ENCODE measurements at places on chromosomes 6 and 20.

- no peak for DNase-seq
Observed at GRCh38 chr6:166223079-166223478, 55.4 kb upstream of the TBXT start.

- peak; percentile 44 for DNase-seq
Observed at GRCh38 chr6:29696147-29697125, 15.5 kb upstream of the ZFP57 start.

DNA sequence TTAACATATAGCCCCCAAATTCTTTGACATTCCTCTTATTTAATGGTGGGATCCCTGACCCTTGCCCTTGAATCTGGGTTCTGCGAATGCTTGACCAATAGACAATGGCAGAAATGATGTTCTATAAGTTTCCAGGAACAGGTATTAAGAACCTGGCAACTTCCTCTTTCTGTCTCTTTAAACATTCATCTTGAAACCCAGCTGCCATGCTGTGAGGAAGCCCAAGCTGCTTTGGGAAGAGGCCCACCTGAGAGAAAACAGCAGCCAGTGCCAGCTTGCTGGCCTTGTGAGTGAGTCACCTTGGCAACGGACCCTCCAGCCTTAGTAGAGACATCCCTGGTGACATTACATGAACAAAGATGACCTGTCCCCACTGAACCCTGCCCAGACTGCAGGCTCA is 45.2 kb upstream of the RALY start:
- no peak for DNase-seq

- DNase-seq: no peak
Observed at GRCh38 chr6:103675807-103676406, 1183.8 kb downstream of the HACE1 start.

GRCh38 chr20:17503301-17504065 is 27.7 kb downstream of the BFSP1 start:
- DNase-seq: no peak

All from GM23248 (cell line).